ENCODE measurements at places on chromosomes 7 and 10.

- DNase-seq: no peak
These were observed 961.5 kb downstream of the PCDH15 start for GRCh38 chr10:53839440-53840039.

GRCh38 chr7:107453388-107453787 lies 16.5 kb upstream of the GPR22 start:
- DNase-seq: no peak

DNA sequence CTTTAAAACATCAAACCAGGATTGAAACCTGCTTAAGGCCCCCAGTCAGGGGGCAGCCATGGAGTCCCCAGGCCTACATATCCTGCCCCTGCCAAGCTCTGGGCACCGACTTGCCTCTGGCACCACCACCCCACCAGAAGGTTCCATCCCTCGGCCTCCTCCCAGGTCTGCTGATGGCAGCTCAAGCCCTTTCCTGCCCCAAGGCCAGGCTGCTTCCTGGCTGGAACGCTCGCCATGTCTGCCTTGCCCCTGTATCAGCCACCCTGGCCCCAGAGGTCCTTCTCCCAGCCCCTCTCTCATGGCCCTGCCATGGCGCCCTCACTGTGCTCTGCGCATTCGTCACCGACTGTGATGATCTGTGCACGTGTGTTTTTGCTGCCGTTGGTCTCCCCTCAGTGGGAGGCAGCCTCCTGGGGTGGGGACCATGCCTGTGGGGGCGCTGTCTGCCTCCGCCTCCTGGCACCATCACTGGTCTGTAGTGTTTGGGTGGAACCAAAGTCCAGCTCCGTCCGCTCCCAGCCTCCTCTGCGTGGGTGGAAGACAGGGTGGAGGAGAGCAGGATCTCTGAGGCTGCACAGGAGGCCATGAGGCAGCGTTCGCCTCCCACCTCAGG lies 3.2 kb downstream of the DPYSL4 start:
- no peak for DNase-seq

GRCh38 chr7:117445206-117445605 lies 17.9 kb upstream of the ASZ1 start:
- no peak for DNase-seq

DNA sequence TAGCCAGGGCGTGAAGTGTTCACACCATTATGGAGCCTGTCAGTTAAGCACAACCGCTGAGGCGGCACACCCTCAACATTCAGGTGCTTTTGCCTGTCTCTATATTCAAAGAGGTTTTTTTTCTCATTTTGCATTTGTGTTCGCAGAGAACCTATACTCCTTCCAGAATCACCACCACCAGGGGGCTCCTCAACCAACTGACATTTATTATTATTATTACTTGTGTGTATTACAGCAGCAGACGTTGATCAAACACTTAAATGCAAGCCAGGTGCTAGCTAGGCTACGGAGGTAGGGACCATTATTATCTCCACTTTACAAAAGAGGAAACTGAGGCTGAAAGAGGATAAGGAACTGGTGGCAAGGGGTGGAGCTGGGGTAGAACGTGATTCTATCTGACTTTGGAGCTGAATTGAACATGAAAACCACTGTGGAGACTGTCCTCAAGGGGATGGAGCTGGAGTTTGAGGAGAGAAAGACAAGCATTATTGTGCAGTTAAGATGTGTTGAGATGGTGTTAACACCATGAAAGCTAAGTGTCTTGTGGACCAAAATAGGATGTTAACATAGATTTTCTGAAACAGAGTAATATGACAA lies 133.8 kb upstream of the PLXNA4 start:
- no peak for DNase-seq

- no peak for DNase-seq
These were observed 231.8 kb downstream of the AHR start for GRCh38 chr7:17530244-17530643.

DNA sequence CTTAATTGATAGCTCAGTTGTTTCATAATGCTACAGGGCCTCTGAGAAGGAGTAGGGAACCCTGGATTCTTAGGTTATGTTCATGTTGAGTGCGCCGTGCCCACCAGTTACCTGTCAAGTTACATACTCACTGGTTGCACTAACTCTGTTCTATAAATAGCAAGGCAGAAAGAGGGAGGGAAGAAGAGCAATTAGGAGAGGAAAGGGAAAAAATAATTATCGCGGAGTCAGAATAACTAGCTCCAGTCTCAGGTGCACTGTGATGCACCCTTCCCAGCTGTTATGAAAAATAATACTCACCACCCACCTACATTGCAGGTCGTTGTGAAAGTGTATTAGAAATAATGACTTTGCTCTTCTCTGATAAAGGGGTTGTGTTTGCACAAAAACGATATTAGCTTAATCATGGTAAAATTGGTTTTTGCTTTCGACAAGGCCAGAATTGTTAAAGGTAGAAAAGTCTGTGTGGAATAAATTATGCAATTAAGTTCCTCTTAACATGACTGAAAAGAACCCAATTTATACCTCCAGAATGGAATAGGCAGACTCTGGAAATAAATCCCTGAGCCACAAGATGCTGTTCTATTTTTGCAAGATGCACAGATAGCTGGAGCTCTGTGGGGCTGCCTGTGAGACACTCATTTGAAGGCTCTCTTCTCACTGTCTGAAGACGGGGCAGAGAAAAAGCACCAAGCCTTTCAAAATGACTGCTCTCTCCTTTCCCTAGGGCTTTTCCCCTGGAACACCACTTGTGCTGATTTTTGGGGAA lies 137.6 kb upstream of the PITRM1 start:
- no peak for DNase-seq

- DNase-seq: peak; percentile 31
These were observed 40.3 kb upstream of the GTF2I start for GRCh38 chr7:74617180-74617744.

DNA sequence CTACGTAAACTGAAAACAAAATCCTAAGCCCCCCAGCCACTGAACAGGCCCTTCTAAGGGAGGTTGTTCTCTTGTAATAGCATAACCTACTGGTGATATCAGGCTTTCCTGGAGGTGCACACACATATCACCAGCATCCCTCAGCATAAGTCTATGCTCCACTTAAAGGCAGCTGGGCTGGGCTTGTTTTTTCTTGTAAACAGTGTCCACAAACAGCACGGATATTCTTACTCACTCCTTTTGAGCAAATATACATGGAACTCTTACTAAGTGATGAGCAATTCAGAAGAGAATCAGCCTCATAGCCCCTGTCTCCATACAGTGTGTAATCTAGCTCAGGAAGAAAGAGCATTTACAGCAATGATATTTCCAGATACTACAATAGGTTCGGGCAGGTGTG lies 2.4 kb downstream of the LRIT1 start:
- DNase-seq: no peak

- no peak for DNase-seq
These were observed 350.9 kb downstream of the RNLS start for GRCh38 chr10:88232029-88232895.

GRCh38 chr10:3858051-3858845 lies 73.2 kb upstream of the KLF6 start:
- DNase-seq: no peak

Data from naive thymus-derived CD4-positive, alpha-beta T cell (primary cell).